ENCODE measurements at places on chromosomes 1 and 21.

DNA sequence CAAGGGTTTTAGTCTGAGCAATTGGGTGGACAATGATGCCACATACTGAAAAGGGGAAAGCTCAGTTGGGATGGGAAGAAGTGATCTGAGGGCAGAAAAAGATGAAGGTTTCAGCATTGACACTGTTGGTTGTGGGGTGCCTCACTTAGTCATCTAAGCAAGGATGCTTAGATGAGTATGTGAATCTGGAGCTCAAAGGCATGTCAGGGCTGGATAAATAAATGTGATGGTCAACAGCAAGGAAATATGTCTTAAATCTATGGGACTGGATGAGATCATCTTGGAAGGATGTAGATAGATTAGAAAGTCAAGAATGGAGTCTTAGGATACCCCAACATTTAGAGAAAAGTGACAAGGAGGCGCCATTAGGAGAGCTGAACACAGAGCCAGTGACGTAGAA, 114.6 kb downstream of the ZBTB18 start:
- no peak for DNase-seq

GRCh38 chr21:37231671-37232070, 35.5 kb downstream of the VPS26C start:
- DNase-seq = no peak

DNA sequence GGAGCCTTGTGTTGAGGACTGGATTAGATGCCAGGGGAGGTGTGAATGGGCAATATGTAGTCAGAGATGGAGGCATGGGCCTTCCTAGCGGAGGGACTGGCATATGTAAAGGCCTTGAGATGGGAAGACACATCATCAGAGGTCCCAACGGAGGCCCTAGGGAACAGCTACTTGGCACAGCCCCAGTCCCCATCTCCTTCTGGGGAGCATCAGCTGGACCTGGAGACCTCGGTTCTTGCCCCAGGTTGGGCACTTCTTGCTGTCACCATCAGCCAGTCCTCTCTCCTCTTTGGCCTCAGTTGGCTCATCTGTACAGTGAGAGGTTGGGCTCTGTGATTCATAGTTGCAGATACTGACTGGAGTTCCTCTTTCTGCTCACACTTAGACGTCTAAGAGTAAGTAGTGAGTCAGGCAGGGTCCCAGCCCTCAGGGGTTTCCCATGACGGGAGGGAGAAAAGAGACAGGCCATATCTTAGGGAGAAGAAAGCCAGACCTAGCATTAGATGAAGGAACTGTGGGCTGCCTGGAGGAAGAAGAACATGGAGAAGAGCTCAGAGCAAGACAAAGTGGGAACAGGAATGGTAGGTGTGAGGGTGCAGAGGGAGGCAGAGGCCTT, 3.4 kb upstream of the MARCKSL1 start:
- no peak for DNase-seq

DNA sequence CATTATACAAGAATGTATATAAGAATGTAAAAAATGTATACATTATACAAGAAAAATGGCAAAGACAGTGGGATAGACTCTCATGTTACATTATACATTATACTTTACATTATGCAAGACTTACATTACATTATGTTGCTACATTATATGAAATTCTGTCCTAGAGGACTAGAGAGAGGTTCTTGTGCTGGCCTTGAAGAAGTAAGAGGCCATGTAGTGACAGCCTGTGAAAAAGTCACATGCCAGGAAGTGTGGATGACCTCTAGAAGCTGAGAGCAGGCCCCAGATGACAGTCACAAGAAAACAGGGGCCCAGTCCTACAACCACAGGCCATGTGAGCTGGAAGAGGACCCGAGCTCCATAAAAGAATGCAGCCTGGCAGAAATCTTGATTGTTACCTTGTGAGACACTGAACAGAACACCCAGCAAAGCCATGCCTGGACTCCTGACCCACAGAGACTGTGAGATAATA, 30.5 kb upstream of the AHCYL1 start:
- no peak for DNase-seq

- DNase-seq = peak; percentile 91
Measured at GRCh38 chr1:242523719-242524570, 552 bp downstream of the PLD5 start.

- peak; percentile 32 for DNase-seq
Measured at GRCh38 chr1:7278827-7279765, 492.0 kb upstream of the VAMP3 start.

- DNase-seq = no peak
Measured at GRCh38 chr1:65281846-65282245, 27.5 kb upstream of the DNAJC6 start.

GRCh38 chr1:205346956-205347574, 9.7 kb downstream of the KLHDC8A start:
- no peak for DNase-seq

GRCh38 chr1:85339656-85340399, 63.4 kb upstream of the BCL10 start:
- no peak for DNase-seq

DNA sequence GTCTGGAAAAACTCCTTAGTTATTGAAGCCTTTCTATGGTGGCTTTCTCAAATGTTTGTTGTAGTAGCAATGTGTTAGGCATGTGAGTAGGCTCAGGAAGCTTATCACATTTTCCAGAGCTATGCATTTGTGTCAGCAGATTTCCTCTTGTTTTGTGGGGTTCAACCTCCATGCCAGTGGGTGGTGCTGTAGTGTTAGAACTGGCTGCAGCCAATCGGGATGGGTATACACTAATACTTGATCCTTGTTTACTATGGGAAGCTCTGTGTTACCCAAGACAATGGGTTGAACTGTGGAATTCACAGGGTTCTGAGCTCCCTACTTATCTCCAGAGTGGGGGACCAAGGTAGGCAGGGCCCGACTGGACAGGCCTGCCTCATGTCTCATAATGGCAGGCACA, 348.5 kb upstream of the ADAMTS5 start:
- DNase-seq = no peak

GRCh38 chr1:115671176-115671934, 29.6 kb downstream of the VANGL1 start:
- no peak for DNase-seq

GRCh38 chr1:20167126-20167525, 18.8 kb upstream of the UBXN10 start:
- no peak for DNase-seq

All from endodermal cell (in vitro differentiated cells).